ENCODE measurements at places on chromosomes 3 and 15.

DNA sequence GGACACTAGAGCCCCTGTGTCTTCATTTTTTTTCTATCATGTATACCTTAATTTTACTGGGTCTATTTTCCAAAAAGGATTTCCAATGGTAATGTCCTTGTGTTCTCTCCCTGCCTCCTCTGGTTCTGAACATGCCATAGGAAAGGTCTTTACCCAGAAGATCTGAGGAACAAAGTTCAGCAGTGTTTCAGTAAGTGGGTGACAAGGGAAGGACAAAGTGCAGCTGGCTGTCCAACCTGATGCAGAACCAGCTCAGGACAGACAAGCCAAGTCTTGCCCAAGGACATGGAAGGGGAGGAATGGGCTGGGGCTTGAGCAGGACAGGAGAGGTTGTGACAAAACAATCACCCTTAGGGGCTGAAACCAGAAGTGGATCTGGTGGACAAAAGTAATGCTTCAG lies 61.2 kb upstream of the STRIT1 start:
- DNase-seq: no peak

DNA sequence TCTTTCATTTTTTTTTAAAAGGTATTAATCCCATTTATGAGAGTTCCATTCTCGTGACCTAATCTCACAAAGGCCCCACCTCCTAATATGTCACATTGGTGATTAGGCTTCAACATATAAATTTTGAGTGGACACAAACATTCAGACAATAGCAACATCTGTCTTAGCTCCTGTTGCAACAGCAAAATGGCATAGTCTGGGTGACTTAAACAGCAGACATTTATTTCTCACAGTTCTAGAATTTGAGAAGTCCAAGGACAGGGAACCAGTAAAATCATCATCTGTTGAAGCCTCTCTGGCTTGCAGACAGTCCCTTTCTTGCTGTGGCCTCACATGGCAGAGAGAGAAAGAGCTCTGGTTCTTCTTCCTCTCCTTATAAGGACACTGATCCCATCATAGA lies 3.2 kb upstream of the PLSCR2 start:
- DNase-seq: no peak

DNA sequence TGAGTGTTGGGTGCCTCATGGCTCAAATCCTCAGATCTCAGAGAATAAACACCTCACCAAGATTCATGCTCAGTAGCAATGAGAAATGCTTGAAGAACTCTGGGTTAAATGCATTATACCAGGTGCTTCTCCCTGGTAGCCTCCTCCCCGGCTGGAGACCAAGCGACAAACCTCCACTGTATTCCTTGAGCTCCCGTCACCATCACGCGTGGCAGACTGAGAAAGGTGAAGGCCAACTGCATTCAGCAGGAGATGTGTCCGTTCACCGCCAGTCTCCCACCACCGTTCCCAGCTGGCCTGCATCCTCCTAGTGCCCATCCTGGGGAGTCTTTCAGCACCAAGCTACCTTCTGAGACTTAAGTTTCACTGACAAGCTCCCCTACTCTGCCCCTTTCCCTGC lies 7.5 kb downstream of the CSTA start:
- DNase-seq: no peak

- no peak for DNase-seq
These were observed 2.5 kb downstream of the SCAMP2 start for GRCh38 chr15:74870436-74871215.

GRCh38 chr15:77503764-77504163 lies 83.1 kb downstream of the HMG20A start:
- no peak for DNase-seq

DNA sequence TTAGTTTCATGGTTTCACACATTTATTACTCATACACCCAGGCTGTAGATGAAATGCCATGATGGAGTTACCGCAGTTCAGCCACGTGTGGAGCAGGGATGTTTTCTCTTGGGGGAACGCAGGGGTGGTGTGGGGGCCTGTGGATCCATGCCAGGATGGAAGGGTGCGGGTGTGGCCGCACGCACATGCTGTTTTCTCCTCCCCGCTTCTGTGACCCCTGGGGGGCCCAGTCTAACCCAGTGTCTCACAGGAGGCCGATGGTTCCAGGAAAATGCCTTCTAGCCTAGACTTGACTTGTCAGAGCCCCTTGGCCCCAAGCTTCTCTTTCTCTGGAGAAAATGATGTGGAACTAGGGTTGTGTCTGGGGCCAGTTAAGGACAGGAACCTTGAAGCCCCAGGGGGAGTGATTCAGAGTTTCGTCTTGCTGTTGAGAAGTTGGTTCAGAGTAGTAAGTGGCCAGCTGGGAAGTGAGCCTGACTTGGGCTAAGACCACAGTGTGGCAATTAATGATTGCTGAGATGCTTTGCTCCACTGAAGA lies 240.4 kb upstream of the BHLHE40 start:
- no peak for DNase-seq

- peak; percentile 45 for DNase-seq
These were observed at the start of gene ISL2 for GRCh38 chr15:76336254-76337058. Gene ISL2, plus strand, starts transcription at chr15:76336773. Its CDS starts 111 bp downstream, at chr15:76336884.

GRCh38 chr15:73264881-73265280 lies 103.9 kb downstream of the HCN4 start:
- no peak for DNase-seq

GRCh38 chr15:43241100-43241499 lies 20.3 kb upstream of the EPB42 start:
- no peak for DNase-seq

- no peak for DNase-seq
These were observed 871 bp downstream of the MAP1A start for GRCh38 chr15:43518197-43518761.

DNA sequence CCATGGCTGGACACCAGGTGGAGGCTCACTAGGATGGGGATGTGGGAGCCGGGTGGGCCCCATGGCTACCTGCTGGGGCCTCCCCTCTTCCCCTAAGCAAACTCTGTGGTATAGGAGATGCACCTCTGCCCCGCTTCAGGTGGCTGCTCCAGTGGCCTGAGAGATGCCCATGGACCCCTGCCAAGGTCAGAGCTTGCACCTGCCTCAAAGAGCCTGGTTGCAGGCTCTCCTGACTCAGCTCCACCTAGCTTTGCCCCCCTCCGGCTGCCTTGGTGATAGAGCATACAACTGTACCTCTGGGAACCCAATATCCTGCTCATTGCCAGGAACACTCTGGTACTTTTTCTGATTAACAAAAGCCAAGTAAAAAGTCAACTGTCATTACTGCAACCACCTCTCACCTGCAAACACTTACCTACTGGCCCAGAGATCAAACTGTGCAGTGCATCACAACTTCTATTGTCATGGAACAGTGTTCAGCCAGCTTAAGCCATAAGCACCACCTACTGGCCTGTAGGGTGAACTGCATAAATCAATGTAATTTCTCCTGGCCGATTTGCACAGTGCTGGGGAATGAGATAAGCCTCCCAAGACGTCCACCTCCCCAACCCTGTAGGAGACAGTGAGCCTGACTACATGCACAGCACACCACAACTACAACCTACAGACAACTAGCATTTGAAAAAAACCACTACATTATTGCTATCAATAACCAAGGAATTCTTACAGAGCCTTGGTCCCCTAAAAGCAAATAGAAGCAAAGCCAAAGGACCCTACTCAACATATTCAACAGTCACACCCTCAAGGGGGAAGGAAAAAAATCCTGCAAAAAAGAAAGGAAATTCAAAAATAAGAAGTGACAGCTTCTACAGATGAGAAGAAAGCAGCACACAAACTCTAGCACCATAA lies 352.4 kb upstream of the ARHGEF26 start:
- DNase-seq: peak; percentile 34

DNA sequence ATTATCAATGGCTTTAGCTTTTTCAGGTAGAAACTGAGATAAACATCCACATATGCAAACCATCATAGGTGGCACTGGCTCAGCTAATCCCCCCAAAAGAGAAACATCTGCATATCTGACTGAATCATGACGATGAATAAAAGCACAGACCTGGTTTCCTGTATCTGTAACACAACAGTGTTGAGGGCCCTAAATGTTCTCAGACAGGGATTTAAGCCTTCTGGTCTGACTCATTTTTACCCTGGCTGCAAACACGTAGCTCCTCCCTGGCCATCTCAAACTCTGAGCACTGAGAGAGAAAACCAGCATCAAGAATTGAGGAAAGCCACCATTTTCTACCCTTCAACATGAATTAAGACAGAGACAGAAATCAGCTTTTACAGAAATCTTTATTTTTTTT lies 35.2 kb downstream of the GLB1 start:
- no peak for DNase-seq

DNA sequence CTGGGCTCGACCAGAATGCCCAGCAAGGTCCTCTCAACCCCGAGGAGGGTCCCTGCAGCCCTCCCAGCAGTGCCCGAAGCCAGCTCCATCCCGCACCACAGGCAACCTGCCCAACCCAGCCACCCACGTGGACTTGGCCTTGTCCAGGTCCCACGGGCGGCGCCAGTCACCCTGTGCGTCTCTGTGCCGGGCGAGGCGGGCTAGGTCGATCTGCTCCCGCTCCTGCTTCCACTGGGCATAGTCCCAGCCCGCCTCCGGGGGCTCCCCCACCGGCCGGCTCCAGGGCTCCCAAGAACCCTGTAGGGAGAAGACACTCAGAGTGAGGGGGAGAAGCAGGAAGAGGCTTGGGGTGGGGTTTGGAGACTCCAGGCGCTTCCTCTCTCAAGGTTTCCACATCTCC lies 3.1 kb downstream of the CCDC9B start:
- no peak for DNase-seq

GRCh38 chr3:152581951-152582350 lies 253.0 kb upstream of the P2RY1 start:
- DNase-seq: no peak

DNA sequence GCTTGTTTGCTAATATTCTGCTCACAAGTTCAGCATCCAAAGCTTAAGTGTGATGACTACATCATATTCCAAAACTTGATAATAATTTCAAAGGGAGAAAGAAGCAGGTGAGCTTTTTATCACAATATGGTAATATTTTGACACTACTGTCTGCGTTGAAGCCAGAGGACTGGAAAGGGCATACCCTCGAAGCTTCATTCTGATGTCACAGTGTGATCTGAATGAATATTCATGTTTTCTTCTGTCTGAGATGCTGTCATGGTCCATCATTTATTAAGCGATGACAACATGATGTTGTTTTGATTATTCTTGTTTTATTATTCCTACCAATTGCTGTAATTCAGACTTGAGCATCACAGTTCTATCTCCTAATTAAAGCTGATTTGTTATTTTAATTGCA lies 625.4 kb downstream of the ZPLD1 start:
- no peak for DNase-seq

GRCh38 chr3:168040607-168041208 lies 55.0 kb downstream of the GOLIM4 start:
- DNase-seq: no peak

DNA sequence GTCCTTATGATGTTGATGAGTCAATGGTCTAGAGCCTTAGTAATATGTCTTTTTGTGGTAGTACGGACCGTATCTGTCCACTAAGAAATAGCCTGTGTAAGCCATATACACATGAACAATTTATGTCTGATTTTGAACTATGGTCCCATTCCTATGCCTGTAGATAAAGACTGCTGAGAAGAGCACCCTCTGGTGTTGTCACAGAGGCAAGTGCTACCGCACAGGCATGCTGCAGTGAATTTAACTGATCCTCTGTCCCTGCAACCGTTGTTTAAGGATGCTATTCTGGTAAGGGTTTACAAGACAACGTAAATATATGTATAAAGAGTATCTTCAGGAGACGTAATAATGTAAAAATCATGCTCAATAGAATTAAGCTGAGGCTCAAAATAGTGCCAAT lies 170.7 kb downstream of the UBE3A start:
- DNase-seq: no peak

Measured in activated T-cell treated with anti-CD3 and anti-CD28 coated beads, Interleukin-2, amount 50 U/mL, for 1 hour (primary cell).